GM19239 (cell line): ENCODE measurements at places on chromosomes 16 and 17.

- no peak for DNase-seq
Observed at GRCh38 chr17:37212179-37212578, 163.6 kb upstream of the C17orf78 start.

- no peak for DNase-seq
Observed at GRCh38 chr17:54882950-54883349, 17.7 kb upstream of the TOM1L1 start.

- no peak for DNase-seq
Observed at GRCh38 chr17:13152501-13152900, 134.7 kb upstream of the ELAC2 start.

- DNase-seq = no peak
Observed at GRCh38 chr16:54952195-54952594, 21.5 kb downstream of the IRX5 start.

DNA sequence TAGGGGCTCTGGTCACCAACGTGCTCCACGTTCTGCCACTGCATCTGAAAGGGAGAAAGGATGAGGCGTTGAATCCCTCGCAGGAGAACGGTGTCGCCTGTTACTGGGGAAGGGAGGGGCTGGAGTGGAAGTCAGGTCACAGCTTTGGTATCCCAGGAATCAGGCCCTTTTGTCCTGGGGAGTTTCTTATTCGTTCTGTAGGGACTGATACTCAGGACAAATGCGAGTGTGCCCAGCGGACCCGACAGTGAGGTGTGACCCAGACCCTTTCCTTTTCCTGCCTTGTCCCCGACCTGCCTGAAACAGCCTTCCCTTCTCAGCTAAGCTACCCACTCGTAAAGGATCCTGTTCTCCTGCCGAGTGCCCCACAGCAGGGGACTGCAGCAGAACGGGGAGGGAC is 177.5 kb downstream of the VPS53 start:
- DNase-seq = no peak
